ENCODE measurements at places on chromosomes 3 and 15.

DNA sequence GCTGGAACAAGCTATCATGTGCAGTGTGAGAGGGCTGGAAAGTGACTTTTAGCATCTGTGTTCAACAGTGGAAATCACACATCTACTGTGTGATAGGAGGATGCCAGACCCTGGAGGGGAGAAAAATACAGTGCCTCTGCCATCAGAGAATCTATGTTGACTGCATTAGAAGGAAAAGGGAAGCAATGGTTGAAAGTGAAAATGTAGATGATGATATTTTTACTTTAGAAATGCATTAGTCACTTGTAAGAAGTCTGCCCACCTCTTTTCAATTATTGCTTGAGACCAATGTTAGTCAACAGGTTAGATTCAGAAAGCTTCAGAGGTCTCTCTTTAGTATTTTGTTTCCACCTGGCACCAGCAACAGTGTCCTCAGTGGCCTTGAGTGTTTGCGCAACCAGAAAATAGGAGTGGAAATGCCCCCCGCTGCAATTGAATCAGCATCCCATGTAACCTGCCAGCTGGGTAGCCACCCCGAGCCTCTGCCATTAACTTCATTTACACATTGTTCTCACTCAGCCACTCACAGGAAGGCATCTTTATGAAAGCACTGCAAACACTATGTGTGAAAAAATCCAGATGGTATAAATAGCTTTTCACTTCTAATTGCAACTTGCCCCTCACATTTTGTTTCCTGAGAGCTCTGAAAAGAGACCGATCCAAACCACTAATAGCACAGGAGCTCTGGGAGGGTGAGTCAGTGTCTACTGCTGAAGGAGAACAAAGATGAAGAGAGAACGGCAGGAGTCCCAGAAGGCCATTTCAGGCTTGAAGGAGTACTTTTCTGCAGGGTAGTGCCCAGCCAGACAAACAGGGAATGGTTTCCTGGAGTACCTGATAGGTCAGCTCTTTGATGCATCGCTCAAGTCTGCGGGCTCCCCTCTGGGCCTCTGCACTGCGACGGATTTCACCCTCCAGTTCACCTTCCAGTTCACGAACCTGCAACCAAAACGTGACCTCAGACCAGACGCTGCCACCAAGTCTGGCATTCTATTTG lies 92.1 kb downstream of the HHLA2 start:
- DNase-seq, result peak; percentile 71

GRCh38 chr3:14358426-14359211 lies 43.8 kb upstream of the SLC6A6 start:
- DNase-seq, result peak; percentile 42

DNA sequence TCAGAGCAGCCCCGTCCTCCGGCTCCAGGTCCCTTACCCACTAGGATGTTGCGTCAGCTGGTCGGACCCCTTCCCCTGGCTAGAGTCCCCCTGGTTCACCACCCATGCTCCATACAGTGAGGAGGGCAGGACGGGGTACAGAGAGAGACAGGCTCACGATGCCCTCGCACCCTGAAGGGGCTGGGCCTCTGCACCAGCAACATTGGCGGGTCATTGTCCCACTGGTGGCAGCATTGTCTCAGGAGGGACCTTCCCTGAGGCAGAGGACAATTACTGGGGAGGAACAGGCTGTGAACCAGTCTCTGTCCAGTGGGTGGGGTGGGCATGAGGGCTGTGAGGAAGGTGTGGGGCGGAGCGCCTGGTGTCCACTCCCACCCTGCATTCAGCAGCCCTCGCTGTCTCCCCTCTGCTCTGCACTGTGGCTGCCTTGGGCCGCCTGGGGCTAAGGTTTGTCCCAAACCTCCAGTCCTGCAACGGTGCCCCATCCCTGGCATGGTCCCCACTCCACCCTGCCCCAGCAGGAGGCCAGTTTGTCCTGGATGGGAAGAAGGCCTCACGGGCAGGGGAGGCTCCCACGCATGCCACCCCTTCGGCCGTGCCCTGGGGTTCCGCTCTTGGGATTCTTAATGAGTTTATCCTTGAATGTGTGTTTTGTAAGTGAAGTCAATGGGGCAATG lies 48.0 kb upstream of the KLF13 start:
- no peak for DNase-seq

- no peak for DNase-seq
Measured at GRCh38 chr15:65339920-65340319, 35.4 kb downstream of the RNU5B-1 start.

DNA sequence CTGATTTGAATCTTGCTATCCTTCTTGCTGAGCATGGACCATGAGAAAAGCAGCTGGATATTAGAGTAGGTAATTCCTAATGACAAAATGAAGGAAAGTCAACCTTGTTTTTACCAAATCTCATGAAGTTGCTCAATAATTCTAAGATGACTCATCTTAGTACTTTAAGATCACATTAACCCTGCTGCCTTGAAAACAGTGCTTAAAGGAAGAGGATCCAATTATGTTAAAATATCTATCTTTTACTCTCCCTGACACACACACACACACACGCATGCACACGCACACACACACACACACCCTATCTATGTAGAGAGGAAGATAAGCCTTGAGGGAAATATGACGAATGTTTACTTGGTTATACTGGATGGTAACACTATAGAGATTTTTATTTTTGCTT lies 16.0 kb upstream of the MYO1E start:
- DNase-seq, result peak; percentile 53

GRCh38 chr3:129399145-129399894 lies 29.1 kb downstream of the EFCAB12 start:
- peak; percentile 97 for DNase-seq

GRCh38 chr15:97036301-97036700 lies 705.8 kb downstream of the NR2F2 start:
- peak; percentile 9 for DNase-seq

GRCh38 chr15:91302588-91303439 lies 202.8 kb downstream of the SV2B start:
- DNase-seq, result peak; percentile 66

- no peak for DNase-seq
Measured at GRCh38 chr15:86347245-86347644, 267.6 kb downstream of the AGBL1 start.

GRCh38 chr3:18247139-18247695 lies 177.9 kb downstream of the SATB1 start:
- DNase-seq, result peak; percentile 19

GRCh38 chr3:100087198-100087597 lies 27.1 kb downstream of the FILIP1L start:
- DNase-seq, result peak; percentile 85

- no peak for DNase-seq
Measured at GRCh38 chr3:136954251-136954650, 3.5 kb upstream of the IL20RB start.

GRCh38 chr3:161695811-161696210 lies 199.2 kb downstream of the OTOL1 start:
- peak; percentile 1 for DNase-seq

- no peak for DNase-seq
Measured at GRCh38 chr15:38873158-38873557, 308.5 kb upstream of the RASGRP1 start.

- DNase-seq, result peak; percentile 83
Measured at GRCh38 chr3:98994128-98994762, 92.8 kb upstream of the DCBLD2 start.

- DNase-seq, result no peak
Measured at GRCh38 chr15:78120523-78120922, 10.7 kb downstream of the CIB2 start.

DNA sequence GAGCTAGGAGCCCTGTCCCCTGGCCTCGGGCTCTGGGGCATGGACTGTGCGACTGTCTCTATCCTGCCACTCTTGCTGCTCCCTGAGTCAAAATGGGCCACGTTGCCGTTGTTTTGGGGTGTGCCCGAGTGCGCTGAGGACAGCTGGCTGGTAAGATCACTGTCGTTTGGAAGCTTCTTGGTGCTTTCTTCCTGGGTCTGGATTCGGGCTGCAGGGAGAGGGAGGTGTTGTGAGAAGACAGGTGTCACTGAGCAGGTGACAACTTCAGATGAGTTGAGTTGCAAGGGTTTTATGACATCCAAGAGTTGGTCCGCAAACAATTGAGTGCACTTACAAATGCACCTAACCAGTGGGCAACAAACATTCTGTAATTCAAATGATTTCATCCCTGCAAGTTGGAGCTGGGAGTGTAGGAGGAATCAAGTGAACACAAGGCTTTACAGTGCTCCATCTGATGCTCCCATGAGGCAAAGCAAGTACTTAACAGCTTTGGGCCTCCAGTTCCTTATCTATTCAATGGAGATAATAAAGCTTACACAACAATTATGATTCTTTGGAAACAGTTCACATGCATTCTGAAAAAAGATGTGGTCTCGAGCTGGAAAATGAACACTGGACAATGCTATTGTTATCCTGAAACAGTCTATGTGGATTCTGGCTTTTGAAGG lies 11.0 kb upstream of the STARD5 start:
- DNase-seq, result no peak
